CD14-positive monocyte (primary cell): ENCODE measurements at places on chromosomes 3 and 15. TPM values are rescaled to one million over a fixed set of nuclear protein-coding genes. Genes with fewer than 3 reads are reported as not detected.

- H3K4me1 ChIP-seq: peaks cover 6% of the 10 kb centered on the region
- H3K27ac ChIP-seq: no peak overlapping the region
- H3K4me3 ChIP-seq: no peak overlapping the region
Measured at GRCh38 chr3:128190501-128190900, 37.2 kb downstream of the EEFSEC start.

DNA sequence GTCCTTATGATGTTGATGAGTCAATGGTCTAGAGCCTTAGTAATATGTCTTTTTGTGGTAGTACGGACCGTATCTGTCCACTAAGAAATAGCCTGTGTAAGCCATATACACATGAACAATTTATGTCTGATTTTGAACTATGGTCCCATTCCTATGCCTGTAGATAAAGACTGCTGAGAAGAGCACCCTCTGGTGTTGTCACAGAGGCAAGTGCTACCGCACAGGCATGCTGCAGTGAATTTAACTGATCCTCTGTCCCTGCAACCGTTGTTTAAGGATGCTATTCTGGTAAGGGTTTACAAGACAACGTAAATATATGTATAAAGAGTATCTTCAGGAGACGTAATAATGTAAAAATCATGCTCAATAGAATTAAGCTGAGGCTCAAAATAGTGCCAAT is 170.7 kb downstream of the UBE3A start:
- H3K4me3 ChIP-seq: no peak overlapping the region
- DNase-seq: no peak
- H3K27ac ChIP-seq: no peak overlapping the region
- no peaks in the 10 kb centered on the region for H3K36me3 ChIP-seq

GRCh38 chr3:100231668-100232067 is 29.1 kb upstream of the TBC1D23 start:
- H3K27ac ChIP-seq: no peak overlapping the region
- DNase-seq: no peak
- H3K4me3 ChIP-seq: no peak overlapping the region
- no peaks in the 10 kb centered on the region for H3K4me1 ChIP-seq
- H3K27me3 ChIP-seq: no peaks in the 10 kb centered on the region
- no peaks in the 10 kb centered on the region for H3K36me3 ChIP-seq

DOCK3 gene
- polyA plus RNA-seq: 0.03 TPM

SLCO2A1 gene
- not detected for polyA plus RNA-seq
